Naive thymus-derived CD8-positive, alpha-beta T cell (primary cell): ENCODE measurements at places on chromosomes 16 and 17.
A peak's percentile ranks its signal among the peaks of the same experiment; 100 is the strongest.

DNA sequence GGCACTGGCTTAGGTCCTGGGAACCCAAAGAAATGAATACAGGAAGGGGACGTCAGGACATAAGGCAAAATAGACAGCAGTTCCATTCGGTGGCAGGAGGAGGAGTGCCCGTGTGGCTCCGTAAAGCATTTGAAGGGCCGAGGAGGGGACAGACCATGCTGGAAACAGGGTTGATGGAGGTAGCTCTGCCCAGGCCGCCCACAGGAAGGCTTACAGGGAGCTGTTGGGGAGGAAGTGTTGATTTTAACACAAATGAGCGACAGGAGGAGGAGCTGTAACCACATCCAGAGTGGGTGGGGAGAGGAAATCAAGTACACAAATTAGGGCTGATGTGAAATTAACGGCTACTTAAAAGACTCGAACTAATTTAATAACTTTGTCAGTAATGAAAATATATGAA is 54.6 kb downstream of the RBFOX3 start:
- DNase-seq: no peak

- peak; percentile 98 for DNase-seq
Measured at GRCh38 chr17:68247445-68248198, at the start of gene AMZ2. AMZ2 (plus strand) TSS chr17:68248043; CDS start chr17:68250188, 2,145 bp downstream.

GRCh38 chr17:1280652-1281051 is 1.2 kb downstream of the TRARG1 start:
- no peak for DNase-seq

GRCh38 chr17:17701112-17701511 is 19.9 kb downstream of the RAI1 start:
- no peak for DNase-seq

DNA sequence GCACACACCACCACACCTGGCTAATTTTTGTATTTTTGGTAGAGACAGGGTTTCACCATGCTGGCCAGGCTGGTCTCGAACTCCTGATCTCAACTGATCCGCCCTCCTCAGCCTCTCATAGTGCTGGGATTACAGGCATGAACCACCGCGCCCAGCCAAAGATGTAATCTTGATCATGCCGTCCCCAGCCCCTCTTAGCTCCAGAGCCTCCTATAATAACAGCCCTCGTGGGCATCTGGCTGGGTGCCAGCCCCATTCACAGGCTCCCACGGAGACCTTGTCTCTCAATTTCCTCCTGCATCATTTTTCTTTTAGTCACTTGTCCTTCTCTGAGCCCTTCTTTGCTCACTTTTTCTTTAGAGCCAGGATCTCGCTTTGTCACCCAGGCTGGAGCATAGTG is 94.2 kb downstream of the KATNIP start:
- DNase-seq: no peak

- DNase-seq: peak; percentile 89
Measured at GRCh38 chr16:50266337-50267091, at the start of gene ADCY7. ADCY7 (plus strand) TSS chr16:50266551; CDS start chr16:50288180, 21,629 bp downstream.

DNA sequence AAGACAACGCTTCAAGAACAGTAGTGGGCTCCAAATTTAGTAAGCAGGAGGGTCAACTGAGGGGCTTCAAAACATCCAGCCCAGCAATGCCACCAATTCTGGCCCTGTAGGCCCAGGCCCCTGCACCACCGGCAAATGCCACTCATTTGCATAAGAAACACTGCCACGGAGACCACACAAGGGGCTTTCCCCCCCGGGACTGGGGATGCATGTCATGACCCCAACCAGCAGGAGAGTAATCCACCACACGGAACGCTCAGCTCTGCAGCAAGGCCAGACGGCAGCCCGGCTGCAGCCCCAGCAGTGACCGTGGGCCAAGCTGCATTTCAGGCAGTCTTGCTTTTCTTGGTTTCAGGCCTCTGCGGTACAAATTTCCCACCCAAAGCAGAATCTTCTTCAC is 14.1 kb downstream of the TMEM11 start:
- no peak for DNase-seq

- DNase-seq: no peak
Measured at GRCh38 chr16:59988591-59988990, 1254.5 kb upstream of the GOT2 start.

DNA sequence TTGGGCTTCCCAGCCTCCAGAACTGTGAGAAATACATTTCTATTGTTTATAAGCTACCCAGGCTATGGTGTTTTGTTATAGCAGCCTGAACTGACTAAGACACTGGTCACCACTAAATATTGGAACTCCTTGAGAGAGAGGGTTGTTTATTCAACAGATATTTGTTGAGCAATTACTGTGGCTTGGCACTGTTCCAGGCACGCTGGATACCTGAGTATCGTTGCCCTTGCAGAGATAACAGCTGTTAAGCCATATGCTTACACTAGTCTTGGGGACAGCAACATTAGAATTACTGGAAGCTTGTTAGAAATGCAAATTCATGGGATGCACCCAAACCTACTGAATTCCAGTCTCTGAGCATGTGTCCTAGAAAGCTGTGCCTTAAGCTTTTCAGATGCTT is 230.7 kb downstream of the HS3ST4 start:
- no peak for DNase-seq

- DNase-seq: no peak
Measured at GRCh38 chr17:60526726-60527125, 684 bp upstream of the APPBP2 start.

DNA sequence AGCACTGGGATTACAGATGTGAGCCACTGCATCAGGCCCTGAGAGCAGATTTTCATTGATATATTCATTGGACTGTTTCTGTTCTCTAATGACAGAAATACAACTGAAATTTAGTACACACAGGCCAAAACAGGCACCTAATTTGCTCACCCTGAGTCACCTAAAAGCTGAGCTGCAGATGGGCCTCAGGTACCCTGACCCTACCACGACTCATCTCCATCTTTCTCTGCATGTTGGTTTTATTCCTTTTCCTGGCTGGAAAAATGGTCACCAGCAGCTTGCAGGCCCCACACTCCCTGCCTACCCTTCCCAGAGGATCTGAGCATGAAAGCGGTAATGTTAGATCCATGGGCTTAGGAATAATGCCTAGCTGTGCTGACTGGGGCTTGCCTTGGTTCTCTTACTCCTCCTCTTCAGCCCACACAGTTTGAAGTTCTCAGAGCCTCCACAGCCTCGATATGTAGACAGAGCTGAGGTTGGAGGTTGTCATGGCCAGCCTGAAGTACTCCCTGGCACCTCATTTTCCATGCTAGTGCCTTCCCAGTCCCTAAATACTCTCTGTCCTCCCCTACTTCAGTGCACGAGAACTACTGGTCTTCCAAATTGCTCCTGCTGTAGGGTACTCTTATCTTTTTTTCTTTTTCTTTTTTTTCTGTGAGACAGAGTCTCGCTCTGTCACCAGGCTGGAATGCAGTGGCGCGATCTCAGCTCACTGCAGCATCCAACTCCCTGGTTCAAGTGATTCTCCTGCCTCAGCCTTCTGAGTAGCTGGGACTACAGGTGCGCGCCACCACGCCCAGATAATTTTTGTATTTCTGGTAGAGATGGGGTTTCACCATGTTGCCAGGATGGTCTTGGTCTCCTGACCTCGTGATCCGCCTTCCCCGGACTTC is 51.1 kb downstream of the CENPV start:
- DNase-seq: no peak

DNA sequence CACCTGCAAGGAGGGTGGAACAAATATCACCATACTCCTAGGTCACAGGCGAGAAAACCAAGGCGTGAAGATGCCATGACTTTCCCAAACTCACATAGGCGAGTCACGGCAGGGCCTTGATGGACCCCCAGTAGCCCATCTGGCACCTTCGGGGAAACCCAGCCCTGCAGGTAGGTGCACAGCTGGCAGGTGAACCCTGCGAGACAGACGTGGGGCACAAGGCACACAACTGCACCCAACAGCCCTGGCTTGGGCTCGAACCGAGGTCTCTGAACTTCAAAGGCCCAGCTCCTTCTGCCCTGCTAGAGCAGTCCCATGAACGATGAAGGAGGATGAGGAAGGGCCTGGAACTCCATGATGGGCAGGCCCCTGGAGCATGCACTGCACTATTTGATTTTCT is 77.6 kb upstream of the DNAJA2 start:
- no peak for DNase-seq

DNA sequence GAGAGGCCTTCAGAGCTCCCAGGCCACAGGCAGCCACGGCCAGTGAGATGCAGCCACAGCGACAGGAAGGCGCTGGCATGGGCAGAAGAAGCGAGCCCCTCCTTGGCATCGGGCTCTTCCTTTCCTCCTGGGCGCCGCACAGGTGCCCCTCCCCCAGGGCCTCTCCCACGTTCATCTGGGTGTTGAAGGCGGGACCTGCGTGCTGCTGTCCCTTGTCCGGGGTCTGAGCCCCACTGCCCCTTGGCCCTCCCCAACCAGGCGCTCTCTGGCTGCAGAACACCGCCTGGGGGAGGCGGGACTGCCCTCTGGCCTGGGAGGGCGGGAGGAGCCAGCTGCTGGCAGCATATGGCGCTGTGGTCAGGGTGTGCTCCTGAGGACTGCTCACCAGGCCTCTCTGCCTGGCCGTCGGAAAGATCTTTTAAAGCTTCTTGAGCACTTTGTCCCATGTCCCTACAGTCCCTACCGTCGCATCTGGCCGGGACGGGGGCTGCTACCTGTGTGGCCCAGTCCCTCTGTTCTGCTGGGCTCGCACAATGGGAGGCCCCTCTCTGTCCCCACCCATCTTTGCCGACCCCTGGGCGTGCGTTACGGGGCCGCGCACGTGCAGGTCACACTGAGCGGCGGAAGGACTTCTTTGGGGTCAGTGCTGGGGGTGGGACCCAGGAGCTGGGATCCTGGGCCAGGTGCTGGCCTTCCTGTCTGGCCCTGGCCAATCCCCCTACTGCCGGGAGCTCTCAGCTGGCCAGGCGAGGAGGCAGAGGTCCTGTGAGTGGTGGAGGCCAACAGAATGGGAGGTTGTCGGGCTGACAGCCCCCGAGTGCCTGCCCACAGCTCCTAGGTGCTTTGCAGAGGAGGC is 1.7 kb downstream of the SLC25A10 start:
- no peak for DNase-seq

DNA sequence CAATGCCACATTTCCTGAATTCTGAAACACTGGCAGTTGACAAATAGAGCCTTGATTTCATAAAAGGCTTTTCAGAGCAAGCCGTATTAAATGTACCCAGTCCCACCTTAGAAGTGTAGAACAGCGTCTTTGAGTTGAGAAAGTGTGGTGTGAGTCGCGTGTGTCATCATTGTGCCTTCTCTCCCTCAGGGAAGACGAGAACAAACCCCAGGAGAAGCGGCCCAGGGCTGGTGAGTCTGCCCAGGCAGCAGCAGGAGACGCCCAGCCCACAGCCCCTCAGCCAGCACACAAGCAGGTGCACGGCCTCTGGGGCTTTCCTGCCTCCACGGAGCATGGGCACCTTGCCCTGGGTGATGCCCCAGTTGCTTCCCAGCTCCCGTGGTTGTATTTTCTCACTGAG is 34.0 kb downstream of the CIBAR2 start:
- no peak for DNase-seq

DNA sequence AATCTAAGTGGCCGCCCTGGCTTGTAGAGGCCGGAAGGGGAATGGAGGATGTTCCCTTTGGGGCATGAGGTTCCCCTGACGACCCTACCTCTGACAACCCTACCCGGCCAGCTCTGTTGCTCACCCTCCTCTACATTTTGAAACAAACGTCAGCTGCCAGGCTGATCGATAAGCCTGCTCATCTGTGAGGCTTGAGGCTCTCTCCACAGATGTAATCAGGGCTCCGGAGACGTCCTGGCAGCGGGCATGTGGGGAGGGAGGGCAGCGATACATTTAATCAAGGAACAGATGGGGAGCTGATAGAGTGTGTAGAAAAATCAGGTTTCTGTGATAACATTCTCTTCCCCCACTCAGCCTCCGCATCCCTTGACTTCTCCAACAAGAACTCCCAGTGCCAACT is 212.3 kb upstream of the SDK2 start:
- DNase-seq: no peak

- DNase-seq: no peak
Measured at GRCh38 chr17:35726127-35726952, 5.1 kb upstream of the RASL10B start.

GRCh38 chr16:14672403-14672971 is 21.6 kb downstream of the PLA2G10 start:
- DNase-seq: no peak

- DNase-seq: no peak
Measured at GRCh38 chr16:31888735-31889134, 15.1 kb downstream of the ZNF267 start.

DNA sequence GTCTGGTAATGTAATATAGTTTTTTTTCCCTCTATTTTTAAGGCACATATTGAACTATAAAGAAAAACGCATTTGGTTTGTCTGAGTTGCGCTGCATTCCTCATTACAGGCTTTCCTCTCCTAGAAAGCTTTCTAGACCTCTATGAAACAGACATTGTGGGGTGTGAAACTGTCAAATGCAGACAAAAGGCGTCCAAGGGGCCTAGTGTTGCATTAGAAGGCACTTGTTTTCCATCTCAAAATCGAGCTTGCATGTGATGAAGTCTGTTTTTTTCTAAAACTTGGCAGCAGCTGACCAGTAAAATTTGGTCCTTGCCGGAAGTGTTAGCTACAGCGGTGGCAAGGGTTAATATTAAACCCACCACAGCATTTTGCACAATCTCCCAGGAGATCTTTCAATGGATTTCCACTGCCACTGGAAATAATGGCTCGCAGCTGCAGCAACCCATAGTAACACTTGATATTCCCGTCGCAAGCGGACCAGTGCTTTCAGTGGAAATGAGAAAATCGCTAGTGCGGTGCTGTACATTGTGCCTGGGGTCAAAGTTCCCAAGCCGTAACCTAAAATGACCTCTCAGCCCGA is 602.6 kb downstream of the KCNJ2 start:
- no peak for DNase-seq

GRCh38 chr17:82244413-82245133 is 15.7 kb downstream of the SLC16A3 start:
- DNase-seq: no peak

DNA sequence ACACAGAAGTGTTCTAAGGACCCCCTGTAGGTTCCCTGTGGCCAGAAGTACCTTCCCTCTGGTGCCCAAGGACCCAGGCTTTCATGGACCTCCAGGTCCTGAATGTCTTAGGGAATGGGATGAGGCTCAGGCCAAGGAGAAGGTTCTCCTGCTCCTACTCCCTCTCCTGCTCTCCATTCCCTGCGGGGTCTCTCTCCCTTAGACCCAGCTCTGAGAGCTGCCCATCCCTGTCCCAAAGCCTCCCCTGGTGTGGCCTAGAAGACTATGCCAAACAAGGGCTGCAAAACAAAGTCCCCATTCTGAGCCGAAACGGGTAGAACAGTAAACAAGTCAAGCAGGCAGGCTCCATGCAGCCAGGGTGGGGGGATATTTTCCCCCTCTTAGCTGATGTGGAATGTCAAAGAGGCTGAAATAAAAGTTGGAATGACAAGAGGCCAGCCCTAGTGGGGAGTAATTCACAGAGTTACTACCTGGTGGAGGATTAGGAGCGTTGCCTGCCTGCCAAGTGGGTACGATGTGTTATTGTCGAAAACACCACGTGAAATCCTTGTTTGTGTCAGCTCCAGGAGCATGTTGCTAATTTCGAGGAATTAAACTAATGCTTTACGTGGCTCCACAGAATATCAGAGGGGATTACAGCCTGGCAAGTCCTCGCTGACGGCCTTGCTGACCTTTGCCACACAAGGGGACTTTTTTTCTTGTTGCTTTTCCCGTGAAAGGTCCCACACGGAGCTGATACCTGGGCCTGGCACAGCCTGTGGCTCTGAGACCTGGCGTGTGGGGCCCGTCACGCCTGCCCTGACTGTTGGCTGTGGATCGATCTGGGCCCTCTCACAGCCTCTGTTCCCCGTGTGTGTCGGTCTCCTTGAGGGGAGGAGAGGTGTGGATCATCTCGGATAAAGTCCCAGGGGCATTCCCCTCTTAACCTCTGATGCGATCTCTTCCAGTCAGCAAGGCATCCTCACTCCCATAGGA is 2.9 kb downstream of the WFIKKN2 start:
- DNase-seq: no peak
